ENCODE measurements at places on chromosomes 2 and 18.

GRCh38 chr2:24521975-24522639, 31.1 kb downstream of the NCOA1 start:
- DNase-seq = no peak

DNA sequence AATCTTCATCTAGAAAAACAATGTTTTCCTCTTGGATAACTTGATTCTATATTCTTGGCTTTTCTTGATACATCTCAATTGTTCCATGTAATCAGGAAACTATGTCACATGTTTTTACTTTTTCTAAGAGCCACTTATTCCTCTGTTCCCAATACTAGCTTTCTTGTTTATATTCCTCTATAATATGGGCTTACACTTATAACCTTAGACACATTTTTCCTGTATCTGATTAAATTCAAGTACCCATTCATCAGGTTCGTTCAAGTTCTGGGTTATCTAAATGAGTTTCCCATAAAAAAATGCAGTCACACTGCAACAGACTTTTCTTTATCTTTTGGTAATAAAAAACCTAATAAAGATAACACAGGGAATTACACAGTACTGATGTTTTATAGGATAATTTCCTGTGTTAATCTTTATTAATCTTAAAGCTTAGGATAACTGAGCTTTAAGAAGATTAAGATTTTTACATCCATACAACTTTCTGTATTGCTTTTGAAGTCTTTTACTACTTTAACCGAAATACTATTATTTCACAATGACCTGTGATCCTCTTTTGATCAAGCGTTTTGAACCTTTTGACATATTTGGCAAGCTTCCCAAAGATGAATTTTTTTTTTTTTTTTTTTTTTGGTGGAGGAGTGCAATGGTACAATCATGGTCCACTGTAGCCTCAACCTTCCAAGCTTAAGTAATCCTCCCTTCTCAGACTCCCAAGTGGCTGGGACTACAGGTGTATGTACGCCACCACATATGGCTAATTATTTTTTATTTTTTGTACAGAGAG, 44.3 kb upstream of the C2orf66 start:
- no peak for DNase-seq

GRCh38 chr2:15287447-15288184, 273.5 kb downstream of the NBAS start:
- DNase-seq = no peak

DNA sequence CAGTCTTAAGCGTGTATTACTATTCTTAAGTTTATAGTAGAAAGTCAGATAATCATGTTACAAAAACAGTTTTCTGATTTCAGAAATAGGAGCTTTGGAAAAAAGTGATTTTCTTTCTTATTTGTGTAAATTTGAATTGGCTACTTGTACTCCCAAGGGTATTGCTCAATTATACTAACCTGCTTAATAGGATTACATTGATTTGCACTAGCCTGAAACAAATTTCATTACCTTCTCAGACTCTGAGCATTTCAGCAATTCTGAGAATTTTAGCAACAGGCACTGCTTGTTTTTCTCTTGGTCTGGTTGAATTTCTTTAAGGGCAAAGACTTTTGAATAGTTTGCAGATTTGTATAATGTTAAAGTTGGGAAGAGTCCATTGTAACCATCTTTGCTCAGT, 87.2 kb upstream of the NXPH2 start:
- DNase-seq = no peak

GRCh38 chr18:57794951-57795728, 8.0 kb downstream of the ATP8B1 start:
- no peak for DNase-seq

DNA sequence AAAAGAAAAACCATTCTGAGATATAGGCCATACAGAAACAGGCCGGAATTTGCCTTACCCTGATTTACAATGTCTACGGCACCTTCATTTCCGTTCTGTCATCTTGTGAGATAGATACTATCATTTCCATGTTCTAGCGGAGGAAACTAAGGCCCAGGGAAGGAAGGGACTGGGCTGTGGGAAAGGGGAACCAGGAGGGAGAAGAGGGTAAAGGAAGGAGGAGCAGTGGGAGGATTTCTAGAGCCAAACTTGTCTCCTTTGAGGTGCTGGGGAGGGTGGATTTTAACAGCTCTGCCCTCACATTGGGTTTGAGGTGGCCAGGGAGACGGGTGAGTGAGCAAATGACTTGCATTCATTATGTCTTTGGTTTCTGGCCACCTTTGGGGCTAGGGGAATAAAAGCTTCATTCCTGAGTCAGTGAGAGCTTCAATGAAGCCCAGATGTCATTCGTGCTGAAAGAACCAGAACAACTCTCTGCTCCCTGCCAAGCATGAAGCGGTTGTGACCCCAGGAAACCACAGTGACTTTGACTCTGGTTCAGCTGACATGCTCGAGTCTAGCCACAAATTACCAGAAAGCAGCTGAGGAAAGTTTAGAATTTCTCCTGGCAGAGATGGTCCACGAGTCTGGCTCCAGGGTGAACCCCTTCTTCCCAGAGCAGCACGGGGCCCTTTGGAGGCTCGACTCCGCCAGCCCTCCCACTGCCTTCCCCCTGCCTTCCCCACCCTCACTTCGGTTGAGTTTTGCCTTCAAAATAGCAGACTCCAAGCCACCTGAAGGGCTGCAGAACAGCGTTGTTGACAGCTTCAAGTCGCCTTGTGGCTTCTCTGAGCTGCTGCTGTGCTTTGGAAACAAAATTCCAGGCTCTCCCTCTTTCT, 3.8 kb downstream of the ACTG2 start:
- peak; percentile 34 for DNase-seq

DNA sequence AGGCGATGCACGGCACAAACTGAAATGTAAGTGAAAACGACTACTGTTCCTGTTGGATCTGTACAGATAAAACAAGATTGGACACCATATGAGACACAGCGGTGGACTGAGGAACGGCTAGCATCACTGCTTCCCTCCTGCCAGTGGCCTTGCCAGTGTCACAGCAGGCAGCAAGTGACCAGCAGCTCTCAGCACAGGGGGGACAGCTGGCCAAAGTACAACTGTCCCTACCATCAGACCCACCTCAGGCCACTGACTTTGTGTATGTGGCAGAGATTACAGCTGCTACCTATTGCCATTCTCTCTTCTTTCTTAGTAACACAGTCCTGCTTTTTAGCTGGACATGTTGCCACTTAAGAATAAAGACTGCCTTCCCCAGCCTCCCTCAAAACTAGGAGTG, 80.0 kb upstream of the SLC66A3 start:
- DNase-seq = no peak

DNA sequence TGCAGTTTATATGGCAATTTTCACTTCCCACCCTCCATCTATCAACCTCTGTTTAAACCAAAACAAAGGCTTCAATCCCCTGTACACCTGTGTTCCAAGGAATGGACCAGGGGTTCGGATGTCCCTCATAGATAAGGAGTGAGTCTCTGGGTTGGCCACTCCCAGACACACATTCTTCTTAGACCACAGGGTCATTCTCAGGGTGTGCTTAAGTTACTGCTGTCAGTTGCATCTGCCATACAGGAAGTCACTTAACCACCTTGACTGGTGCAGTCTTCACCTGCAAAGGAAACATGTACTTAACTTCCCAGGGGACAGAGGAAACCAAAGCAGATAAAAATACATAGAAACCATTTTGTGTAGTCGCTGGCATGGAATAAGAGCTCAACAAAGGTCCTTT, 151.0 kb upstream of the NDUFV2 start:
- DNase-seq = no peak
